ENCODE measurements at places on chromosomes 13 and 19.

DNA sequence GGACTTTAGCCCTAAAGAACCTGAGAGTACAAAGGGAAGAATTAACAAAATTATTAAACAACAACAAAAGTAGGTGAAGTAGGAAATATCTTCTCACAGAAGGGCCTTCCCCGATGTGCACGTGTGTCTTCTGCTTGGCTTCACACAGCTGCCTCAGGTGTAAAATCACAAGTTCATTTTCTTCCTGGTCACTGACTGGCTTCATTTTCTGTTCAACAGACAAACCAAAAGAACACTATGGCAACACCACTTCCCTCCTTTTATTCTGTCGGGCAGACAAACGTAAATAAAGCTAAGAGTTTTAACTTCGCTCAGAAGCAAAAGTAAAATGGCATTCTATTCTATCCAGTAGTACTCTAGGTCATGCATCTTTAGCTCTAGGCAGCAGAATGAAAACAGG is 140.9 kb downstream of the TBC1D4 start:
- DNase-seq = no peak

DNA sequence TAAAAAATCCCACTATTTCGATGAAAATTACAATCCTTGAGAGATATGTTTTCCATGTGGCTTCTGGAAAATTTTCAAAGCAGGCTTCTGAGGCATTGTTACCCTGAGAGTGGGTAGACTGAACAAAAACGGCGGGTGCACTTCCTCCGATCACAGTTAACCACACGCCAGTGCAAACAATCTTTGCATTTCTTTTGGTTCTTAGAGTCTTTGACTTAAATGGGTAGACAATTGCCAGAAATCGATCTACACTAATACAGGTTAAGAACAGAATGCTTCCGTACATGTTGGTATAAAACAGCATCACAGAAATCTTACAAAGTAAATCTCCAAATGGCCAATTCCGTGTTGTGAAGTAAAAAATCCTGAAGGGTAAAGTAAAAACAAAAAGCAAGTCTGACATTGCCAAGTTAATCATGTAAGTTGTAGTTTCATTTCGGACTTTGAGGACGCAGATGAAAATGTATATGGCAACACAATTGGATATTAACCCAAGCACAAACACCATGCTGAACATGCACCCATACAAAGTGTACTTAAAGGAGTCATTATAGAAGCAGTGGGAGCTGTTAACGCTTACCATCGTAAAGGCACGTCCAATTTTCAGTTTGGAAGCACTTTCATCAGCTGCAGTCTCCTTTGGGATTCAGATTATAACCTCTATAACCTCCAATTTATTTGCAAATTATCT is 927 bp downstream of the LPAR6 start:
- DNase-seq = no peak

GRCh38 chr19:275958-276646 is 15.1 kb downstream of the PLPP2 start:
- DNase-seq = no peak

GRCh38 chr19:6674868-6675305 is 4.9 kb upstream of the TNFSF14 start:
- no peak for DNase-seq

DNA sequence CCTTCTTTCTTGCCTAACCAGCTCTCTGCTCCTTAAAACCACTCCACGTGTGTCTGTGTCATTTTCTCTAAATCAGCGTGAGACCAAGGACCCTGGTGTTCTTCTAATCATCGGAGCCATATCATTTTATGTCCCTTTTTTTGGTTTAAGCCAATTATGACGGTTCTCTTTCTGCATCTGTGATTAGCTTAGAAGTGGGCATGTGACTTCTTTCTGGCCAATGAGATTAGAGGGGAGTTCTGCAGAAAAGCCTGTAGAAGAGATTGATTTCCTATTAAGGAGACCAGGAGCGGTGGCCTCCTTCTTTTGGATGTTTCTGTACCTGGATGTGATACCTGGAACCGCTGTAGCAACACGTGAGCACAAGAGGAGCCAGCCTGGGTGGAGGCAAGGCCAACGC is 97.5 kb upstream of the PABPC3 start:
- no peak for DNase-seq

- DNase-seq = no peak
Observed at GRCh38 chr19:32869966-32870573, 503 bp upstream of the SLC7A9 start.

- no peak for DNase-seq
Observed at GRCh38 chr19:54896036-54896435, 9.9 kb upstream of the NCR1 start.

DNA sequence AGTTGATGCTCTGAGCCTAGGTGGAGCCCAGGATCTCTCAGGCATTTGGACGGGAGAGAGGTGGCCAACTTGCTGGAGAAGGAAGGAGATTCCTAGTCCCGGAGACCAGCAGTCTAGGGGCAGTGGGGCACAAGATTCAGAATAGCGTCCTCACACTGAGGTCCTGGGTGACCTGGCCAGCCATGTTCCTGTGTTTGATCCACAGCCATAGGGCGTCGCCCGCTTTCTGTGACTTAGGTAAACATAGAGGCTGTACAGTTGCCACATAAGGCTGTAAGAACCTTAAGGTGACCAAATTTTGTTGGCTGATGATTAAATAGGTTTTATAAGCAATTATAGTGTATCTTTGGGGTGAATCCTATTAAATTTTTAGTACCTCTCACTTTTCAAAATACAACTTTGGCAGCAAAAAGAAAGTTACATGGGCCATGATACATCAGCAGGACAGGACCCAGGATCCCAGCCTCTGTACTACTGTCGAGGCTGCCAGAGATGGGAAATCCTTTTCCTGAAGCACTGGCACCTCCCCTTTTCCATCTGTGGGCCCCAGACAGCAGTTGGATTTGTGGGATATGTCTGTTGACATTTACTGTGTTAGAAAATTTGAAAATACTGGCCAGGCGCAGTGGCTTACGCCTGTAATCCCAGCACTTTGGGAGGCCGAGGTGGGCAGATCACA is 37.5 kb downstream of the TSSK6 start:
- DNase-seq = no peak

DNA sequence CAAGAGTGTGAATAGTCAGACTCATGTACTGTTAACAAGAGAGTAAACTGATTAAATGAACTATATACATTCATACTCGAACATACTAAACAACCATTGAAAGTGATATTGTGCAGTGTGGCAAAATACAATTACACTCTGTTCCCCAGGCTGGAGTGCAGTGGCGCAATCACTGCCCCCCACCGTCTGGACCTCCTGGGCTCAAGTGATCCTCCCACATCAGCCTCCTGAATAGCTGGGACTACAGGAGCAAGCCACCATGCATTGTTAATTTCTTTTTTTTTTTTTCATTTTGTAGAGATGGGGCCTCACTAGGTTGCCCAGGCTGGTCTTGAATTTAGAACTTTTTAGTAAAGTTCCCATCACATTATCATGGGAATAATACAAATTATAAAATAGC is 77.3 kb upstream of the LSM14A start:
- DNase-seq = no peak

DNA sequence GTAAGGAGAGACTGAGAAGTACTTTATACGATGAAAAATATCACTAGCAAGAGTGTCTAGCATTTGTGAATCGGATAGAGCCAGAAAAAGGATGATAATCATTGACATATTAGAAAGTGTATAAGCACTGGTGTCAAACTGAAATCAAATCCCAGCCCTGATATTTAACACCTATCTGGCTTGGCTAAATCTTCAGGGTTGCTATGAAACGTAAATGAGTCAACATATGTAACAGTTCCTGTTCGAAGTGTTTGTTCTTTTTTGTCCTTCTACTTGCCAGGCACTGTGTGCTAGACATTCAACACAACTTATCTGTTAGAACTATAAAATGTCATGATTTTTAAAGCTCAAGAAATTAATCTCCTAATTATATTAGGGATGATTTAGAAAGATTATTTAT is 40.8 kb downstream of the SERPINE3 start:
- DNase-seq = no peak

- no peak for DNase-seq
Observed at GRCh38 chr19:39727070-39727800, 10.6 kb downstream of the CLC start.

- DNase-seq = no peak
Observed at GRCh38 chr13:19382111-19382510, 179.2 kb downstream of the TPTE2 start.

DNA sequence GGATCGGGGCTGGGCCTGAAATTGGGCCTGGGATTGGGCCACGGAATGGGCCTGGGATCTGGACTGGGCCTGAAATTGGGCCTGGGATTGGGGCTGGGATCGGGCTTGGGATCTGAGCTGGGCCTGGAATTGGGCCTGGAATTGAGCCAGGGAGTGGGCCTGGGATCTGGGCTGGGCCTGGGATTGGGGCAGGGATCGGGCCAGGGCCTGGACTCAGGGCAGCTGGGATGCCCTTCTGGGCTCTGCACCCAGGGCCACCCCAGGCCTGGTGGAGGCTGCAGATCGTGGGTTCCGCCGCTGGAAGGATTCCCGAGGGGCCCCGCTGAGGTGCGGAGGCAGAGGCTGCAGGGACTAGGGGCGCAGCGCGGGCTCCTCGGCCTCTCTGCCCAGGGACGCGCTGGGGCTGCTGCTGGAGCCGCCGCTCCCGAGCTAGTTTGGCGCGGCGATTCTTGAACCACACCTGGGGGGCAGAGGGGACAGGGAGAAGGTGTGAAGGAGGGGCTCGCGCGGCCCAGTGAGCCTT is 1.8 kb downstream of the TPRX1 start:
- no peak for DNase-seq

Data from putamen (tissue), 1 donor.